Esophagus squamous epithelium (tissue), 5 donors: ENCODE measurements at places on chromosomes 3 and 15. TPM values are rescaled to one million over a fixed set of nuclear protein-coding genes. Genes with fewer than 3 reads are reported as not detected.

GRCh38 chr15:57406062-57406772 is 29.9 kb downstream of the CGNL1 start:
- DNase-seq: no peak

DNA sequence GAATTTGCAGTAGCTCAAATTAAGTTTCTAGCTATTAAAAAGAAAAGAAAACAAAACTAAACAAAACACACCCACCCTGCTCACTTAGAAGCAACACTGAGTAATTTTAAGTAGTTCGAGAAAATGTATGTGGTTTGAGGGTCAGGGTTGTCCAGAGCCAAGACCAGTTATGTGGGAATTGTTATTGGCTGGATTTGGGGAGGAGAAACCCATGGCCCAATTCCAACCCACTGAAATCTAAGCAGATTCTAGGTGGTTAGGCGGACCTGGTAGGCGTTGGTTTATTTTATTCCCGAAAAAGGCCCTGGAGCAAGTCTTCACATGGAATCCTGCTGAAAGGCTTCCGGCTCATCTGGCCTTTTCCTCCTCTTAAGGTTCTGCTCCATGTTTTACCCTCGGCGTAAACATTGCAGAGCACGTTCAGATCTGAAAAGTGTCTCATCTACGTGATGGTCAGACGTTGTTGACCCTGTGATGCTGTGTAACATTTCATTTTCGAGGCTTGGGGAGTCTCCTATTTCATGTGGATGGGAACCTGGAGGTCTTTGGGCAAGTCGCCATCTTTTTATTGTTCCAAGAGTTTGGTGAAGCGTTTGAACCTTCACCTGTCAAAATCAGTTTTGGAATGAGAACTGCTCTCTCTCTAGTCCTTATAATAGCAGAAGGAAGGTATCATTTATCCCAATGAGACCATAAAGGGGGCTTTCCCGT is 64.0 kb downstream of the FLNB start:
- DNase-seq: no peak

DNA sequence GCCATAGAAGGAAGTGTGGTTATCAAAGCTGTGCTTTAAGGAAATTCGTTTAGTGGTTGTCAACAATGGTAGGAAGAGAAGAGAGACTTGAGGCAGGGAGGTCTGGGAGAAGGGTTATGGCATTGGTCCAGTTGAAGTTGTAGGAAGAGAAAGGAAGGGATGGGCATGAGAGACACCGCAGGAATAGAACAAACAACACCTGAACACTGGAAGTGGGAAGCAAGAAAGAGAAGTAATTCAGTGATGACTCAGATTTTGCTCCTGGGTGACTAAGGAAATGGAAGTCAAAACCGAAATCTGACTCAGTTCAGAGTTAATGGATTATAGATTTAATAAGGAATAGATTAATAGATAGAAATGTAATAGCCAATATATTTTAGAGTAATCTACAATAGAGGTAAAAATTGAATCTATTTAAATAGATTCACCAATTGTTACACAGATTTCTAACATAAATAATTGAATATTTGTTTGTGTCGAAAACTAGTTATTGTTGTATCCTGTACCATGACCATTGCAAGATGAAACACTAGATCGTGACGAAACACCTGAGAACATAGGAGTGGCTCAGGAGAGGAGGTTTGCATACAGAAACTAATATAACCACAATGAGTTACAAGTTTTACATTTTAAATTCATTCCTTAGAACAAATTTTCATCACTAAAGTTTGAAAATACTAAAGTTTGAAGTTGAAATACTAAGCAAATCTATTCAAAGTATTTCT is 36.0 kb downstream of the THBS1 start:
- no peak for DNase-seq

DNA sequence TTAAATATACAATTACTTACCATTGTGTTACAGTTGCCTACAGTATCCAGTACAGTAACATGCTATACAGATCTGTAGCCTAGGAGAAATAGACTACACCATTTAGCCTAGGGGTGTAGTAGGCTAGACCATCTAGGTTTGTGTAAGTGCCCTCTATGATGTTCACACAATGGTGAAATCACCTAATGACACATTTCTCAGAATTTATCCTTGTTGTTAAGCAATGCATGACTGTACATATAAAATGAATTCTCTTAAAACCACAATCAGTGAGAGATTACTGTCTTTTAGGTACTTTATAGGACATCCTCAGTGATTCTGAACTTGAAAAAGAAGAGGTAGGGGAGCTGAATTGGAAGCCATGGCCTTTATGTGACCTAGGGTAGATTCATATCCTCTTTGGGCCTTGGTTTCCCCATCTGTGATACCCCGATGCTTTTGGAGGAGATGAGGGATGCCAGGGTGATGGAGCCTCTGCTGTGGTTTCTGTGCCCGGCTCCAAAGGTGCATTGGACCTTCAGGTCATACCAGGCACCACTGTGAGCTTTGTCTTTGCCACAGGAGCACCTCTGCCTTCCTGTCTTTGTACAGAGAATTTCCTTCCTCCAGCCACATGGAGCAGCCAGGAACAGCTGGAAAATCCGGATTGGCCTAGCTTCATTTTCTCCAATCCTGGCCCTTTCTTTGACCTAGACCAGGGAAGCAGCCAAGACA is 51.9 kb upstream of the FLNB start:
- DNase-seq: no peak

DNA sequence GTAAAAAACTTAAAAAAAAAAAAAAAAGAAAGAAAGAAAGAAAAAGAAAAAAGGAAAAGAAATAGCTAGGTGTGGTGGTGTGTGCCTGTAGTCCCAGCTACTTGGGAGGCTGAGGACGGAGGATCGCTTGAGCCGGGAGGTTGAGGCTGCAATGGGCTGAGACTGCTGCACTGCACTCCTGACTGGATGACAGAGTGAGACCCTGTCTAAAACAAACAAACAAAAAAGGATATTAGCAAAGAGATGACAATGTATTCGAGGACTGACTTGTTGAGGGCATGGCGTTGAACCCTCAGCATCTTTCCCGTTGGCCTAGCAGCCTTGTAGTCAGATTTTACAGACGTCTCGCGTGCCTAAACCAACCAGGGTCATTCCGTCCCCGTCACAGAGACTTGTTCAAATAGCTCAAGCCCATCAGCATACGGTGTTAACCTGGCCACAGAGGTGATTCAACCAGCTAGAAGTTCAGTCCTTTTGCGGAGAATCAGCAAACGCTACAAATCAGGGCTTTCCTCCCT is 528 bp upstream of the NIT2 start:
- DNase-seq: no peak

DNA sequence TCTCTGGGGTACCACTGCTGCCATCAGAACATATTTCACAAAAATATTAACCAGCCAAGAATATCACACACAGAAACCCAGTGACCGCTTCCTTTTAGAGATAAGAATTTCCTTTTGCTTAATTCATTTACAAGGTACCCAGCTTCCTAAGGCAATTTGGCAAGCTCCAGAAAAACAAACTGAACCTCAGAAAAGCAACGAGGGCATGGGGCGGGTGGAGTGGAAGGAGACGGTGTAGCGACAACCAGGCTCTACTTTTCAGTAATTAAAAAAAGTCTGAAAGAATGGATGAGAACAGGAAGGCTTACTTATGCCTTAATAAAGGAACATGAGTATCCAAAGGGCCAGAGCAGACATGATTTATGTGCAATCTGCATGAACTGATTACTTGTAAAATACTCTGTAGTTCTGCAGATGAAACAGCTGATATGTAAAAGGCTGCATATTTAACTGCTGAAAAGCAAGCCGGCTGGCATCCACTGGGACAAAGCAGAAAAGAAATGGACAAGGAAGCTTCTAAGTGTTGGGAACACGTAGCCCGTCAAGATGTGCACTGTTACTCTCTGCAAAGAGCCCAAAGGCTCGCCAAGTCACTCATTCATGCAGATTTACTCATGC is 18.6 kb downstream of the RFTN1 start:
- DNase-seq: no peak

- no peak for DNase-seq
These were observed 557.3 kb downstream of the FGF12 start for GRCh38 chr3:192170031-192170430.

GRCh38 chr15:94023531-94023930 is 207.8 kb upstream of the MCTP2 start:
- DNase-seq: no peak

DNA sequence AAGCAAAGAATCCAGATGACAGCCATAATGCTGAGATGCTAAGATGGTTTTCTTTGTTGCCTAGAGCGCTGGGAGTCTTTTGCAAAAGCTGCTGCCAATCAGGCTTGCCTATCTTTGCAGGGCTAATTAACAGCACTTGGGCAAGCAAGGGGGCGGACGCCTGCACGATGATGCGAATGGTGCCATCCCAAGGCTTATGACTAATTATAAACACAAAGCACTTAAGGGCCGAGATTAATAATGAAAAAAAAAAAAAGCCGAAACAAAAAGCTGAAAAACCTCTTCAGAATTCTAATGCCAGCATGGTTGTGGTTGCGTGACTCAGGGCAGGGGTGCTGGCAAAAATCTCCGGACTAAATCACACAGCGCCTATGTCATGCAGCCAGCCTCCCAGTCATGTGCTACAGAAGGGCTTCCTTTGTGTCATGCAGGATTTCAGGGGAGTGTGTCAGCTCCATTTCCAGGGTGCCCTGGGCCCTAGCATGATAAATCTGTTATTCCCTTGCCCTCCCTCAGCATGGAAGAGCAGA is 185.0 kb upstream of the ANKRD28 start:
- no peak for DNase-seq

DNA sequence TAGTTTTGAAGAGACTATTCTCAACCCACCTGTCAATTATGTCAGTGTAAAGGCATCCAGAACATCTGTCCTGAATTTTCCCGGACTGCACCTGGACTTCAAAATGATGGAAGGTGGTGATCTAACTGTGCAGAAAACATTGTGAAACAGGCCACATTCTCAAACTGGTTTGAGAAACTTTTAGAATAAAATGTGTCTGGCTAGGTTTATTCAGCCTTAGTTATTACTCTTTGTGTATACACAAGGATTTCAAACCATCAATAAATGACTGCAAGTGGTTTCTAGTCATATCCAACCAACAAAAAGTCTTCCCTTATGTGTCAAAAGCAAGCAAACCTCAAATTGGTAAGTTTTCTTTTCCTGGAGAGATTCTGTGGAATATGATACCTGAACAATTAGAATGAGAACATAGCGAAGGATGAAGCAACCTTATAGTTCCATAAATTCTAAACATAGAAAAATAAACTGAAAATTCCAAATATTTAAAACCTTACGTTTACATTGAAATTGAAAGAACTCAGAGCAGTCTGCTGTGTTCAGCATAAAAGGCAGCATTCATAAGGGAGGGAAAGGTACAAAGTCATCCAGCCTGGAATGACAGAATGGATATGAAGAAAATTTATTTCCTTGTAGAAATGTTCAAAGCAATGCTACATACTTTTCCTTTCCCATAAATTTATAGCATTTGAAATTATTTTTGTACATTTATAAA is 306.6 kb upstream of the TGFBR2 start:
- DNase-seq: no peak

DNA sequence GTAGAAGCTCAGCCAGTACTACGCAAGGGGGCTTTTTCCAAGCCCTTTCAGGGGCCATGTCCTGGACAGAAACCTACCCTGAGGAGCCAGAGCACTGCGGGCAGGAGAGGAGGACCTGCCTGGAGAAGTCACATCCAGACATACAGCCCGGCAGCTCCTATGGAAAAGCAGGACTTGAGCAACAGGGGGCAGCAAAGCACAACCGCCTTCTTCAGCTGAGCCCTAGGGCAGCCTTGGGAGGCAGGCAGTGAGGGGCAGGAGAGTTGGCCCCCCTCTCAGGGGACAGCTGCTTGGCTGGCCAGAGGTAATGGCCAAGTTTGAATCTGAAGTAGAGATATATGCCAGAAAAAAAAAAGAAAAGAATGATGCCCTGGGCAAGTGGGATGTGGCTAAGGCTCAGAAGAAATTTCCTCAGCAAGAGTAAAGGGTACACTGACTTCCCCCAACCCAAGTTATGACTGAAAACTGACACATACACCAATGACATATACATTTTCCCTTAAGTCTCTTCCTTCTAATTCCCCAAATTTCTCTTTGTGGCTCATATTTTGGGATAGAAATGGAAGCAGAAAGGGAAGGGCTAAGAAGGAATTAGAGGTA is 56.9 kb downstream of the CYP19A1 start:
- DNase-seq: no peak

DNA sequence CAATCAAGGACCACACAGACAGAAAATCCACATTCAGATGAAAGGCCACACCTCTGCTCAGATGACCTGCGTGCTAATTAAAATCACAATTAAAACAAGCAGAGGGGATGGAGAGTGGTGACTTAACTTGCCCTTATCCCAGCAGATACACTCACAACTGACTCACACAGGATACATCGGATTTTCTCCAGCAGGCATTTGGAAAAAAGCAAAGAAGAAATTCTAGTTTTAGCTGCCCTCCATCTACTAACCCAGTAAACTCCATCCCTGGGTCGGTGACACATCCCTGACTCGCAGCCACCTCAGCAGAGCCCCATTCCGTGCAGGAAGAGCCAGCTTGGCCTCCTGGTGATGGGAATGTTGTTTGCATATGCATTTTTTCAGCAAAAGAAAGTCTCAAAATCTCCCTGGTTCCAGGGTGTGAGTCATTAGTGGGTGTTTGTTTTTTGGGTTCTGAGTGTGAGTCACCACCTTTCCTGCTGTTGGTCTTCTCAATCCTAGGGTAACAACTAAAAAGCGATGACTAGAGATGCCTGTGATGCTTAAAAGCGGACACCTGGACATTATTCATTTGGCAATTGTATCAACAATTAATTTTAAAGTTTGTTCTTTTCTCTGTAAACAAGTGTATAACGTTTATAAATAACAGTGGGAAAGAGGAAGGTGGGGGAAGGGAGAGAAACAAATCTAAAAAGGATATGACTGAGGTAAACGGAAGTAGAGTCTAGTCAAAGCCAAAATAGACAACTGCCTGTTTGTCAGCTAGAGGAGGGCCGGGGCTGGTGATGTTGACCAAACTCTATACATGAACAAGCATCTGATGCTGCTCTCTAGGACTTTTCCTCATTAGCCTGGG is 49.8 kb upstream of the SLC4A7 start:
- DNase-seq: no peak

DNA sequence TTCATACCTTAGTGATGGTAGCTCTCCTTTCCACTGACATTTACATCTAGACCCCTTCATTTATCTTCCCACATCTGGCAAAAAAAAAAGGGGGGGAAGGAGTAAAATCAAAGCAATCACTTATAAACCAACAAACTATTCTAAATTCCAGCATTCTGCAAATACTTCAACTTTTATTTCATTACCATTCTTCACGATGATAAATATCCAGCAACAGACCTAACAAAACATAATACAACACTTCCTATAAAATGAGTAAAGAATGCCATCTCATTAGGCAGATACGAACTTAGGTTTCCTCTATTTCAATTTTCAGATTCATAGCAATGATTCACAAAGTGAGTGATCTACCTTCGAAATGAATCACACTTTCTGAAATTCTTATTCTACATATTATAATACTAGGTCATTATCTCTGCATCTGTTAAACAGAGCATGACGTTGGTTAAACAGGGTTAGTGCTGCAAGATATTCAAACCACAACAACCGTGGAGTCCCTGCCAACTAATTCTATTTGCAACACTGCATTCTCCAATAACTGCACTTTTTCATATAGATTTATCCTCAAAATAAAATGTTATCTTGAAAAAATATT is at the start of gene LRRFIP2:
TSS of gene LRRFIP2 (minus strand) at position 51 of the 595 bp plus-strand sequence. CDS start 25,599 bp downstream, outside the sequence.
- no peak for DNase-seq

ADGRG7 gene
- total RNA-seq: not detected

GOLGA8F gene
- not detected for total RNA-seq

RIOX2 gene
- total RNA-seq: 26.7 TPM

PLSCR2 gene
- not detected for total RNA-seq

KCNAB1 gene
- 0.40 TPM for total RNA-seq

ZNF106 gene
- 65.0 TPM for total RNA-seq

THBS1 gene
- total RNA-seq: 86.2 TPM
